ENCODE measurements at places on chromosomes 16 and 17. TPM values are rescaled to one million over a fixed set of nuclear protein-coding genes. Genes with fewer than 3 reads are reported as not detected.

DNA sequence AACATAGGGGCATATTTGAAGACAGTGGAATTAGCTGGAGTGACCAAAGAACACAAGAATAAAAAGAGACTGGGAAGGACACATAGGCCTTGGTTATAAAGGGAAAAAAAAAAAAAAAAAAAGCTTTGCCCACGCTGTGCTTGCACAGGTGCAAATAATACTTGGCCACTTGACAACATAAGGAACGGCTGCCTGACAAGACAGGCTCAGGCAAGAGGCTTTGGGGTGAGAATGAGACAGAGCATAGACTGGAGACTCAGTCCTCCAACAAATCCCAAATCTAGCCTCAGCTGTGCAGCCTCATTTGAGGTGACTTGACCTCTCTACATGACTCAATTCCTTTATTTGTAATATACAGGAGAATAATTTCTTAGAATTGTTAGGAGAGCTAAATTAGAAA is 332.8 kb upstream of the DYNLRB2 start:
- no peak for DNase-seq

DNA sequence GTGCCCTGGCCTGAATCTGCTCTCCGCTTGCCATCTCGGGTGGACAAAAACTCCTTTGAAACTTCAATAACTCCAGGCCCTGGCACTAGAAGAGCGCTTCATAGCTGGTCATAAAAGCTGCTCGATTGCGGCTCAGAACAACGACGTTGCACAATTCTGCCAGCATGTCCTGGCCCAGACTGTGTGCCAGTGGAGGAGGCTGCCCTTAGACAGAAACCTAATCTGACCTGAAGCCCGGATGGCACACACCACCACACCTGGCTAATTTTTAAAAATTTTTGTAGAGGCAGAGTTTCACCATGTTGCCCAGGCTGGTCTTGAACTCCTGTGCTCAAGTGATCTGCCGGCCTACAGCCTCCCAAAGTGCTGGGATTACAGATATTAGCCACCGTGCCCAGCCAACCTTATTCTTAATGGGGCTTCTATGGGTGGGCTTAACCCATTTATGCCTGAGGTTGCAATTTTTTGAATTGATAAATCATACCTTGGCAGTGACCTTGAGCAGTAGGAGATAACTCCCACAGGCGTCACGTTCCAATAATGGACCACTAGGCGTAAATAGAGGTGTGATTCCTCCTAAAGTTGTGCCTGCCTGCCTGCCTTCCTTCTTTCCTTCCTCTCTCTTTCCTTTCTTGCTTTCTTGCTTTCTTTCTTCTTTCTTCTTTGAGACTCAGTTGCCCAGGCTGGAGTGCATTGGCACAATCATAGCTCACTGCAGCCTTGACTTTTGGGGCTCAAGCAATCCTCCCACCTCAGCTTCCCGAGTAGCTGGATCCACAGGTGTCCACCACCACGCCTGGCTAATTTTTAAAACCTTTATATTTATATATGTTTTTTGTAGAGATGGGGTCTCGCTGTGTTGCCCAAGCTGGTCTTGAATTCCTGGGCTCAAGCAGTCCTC is 1.1 kb upstream of the PPL start:
- DNase-seq: no peak

- DNase-seq: no peak
Measured at GRCh38 chr16:54216268-54216667, 70.3 kb downstream of the IRX3 start.

DNA sequence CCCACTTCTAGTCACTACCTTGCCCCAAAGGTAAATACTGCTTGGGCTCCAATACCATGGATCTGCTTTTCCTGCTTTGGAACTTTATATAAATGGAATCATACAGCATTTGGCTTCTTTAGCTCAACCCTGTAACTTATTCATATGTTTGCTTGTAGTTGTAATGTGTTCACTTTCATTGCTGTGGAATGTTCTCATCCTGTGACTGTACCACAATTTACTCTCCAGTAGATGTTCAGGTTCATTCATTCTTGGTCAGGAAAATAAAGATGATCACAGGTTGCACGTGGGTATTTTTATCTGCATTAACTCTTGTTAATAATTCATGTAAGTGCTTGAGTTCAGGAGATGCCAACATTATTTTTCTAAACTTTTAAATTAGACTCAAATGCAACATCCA is 6.7 kb upstream of the BEAN1 start:
- DNase-seq: no peak

DNA sequence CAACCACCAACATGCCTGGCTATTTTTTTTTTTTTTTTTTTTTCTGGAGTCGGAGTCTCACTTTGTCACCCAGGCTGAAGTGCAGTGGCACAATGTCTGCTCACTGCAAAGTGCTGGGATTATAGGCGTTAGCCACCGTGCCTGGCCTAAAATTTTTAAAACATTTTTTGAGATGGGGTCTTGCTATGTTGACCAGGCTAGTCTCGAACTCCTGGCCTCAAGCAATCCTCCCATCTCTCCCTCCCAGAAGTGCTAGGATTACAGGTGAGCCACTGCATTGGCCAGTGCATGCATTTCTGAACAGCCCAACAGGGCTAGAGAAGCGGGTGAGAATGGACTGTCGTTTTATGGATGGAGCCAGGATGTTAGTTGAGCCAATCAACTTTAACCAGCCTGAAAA is 72.4 kb downstream of the ERCC4 start:
- DNase-seq: no peak

Gene BTBD17
- total RNA-seq: 0.33 TPM

Gene TP53TG3F
- total RNA-seq: not detected

DNA sequence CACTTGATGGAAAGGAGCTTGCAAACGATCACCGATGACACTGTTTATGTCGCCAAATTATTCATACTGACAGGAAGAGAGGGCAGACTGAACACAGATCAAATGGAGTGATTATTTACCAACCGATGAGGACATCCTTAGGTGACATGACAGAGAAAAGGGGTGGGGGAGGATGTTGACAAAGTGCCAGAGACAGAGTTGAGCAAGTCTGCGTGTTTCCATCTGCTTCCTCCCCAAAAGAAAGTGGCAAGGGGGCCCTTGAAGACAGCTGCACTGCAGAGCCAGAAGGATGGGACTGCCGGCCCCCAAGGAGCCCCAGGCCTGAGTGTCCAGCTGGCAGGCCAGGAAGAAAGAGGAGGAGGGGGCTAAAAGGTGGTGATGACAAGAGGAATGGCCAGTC is 191.0 kb upstream of the RPL38 start:
- no peak for DNase-seq

Gene TNP2
- total RNA-seq: not detected

GRCh38 chr17:9905902-9906301 is 831 bp upstream of the RCVRN start:
- DNase-seq: peak; percentile 79

DNA sequence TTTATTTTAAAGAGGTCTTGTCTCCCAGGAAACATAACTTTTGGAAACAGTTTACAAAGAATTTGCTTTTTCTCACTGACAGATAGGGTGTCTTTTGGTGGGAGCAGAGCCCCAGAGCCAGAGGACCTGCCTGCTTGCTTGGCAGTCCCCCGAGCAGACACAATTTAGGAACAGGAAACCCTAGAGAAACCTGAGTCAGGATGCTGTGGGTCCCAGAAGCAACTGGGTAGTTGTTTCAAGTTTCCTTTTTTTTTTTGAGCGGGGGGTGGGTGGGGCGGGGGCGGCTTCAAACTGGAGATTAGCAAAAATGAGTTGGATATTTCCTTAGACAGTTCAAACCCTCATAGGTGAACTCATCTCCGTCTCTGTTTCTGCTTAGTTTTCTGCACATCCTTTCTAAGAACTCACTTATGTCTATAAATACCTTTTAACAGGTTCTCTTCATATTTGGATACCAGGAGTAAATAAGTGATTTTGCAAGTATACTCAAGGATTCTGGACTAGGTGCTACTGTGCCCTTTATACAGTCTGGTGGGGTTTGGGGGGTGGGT is 135.1 kb downstream of the PRKCA start:
- DNase-seq: no peak

DNA sequence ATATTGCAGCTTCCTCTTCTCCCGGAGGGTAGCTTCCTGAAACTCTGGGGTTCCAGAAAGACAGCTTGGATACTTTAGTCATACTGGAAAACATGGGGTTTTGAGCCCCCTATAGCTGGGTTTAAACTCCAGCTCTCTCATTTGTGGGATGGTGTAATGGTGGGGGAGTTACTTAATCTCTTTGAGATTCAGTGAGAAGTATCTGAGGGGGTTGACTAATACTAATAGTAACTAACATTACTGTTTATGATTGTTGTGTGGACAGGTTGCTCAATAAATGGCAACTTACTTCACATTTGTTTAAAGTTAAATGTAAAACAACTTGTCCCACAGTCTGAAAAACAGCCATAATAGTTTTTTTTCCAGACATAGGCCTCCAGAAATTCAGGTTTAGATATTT is 5.1 kb upstream of the SUZ12 start:
- DNase-seq: peak; percentile 5

- DNase-seq: no peak
Measured at GRCh38 chr17:81455387-81455786, 57.2 kb downstream of the ACTG1 start.

Data from H9 (cell line).